ENCODE measurements at places on chromosomes 6 and 20. TPM values are rescaled to one million over a fixed set of nuclear protein-coding genes. Genes with fewer than 3 reads are reported as not detected.

- peak; percentile 67 for DNase-seq
These were observed 46.9 kb upstream of the ENPP5 start for GRCh38 chr6:46217671-46218131.

- DNase-seq: no peak
These were observed 29.7 kb downstream of the VEGFA start for GRCh38 chr6:43799551-43800297.

DNA sequence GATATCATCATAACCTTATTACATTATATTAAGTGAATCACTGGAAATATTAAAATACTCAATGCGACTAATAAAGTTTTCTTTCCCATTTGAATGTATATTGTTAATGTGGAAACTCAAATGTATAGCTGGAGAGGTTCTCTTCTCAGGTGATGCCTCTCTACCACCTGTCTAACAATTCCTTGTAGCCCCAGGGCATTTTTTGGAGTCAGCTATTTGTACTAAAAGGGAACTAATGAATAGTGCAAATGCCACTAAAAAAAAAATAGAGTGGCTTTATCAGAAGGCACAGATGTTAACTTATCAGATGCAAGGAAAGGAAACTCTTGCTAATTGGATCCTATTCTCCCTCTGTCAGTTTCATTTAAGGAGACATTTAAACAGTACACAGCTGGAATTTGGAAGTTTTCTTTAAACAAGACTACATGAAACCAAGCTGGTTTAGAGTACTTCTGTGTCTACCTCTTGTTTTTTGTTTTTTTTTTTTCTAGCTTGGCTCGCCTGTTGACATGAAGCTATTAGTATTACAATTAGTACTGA, 897.0 kb upstream of the SLC35B3 start:
- no peak for DNase-seq

DNA sequence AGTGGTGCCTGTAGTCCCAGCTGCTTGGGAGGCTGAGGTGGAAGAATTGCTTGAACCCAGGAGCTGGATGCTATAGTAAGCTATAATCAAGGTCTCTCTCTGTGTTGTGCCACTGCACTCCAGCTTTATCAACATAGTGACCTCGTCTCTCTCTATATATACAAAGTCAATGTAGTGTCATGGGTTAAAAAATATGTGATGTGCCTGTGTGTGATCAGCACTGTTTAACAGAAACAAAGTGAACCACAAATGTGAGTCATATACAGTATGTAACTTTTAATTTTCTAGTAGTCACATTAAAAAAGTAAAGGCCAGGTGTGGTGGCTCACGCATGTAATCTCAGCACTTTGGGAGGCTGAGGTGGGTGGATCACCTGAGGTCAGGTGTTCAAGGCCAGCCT, 85.3 kb upstream of the RNF24 start:
- no peak for DNase-seq

GRCh38 chr6:110358553-110359160, 508 bp upstream of the METTL24 start:
- DNase-seq: no peak

- no peak for DNase-seq
These were observed 54.8 kb downstream of the RNF182 start for GRCh38 chr6:13979284-13980171.

DNA sequence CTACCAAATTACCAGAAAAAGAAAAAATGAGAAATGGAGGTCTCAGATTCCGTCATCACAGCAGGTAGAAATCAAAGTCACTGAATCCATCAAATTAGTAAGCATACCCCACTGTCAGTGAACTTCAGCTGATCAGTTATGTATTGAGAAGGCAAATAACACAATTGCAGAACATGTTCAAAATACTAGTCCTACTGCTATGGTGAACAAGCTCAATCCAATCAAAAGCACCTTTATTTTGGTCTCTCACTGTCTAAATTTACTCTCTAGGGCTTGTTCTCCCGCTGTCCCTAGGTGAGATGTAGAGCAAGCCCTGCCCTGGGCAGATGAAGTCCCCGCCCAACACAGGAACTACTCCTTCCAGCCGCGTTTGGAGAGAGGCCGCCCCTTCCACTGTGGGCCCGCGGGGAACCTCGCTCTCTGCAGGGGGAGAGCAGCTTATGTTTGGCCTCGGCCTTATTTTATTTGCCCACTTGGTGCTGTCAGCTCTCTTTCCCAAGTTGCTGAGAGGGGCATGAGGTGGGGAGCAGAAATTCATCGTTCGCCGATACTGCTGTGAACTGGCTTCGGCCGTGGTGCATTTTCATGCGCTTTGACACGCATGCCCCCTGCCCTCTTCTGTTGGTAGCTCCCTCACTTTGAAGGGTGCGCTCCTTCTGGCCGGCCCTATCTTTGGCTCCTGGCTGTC, 14.3 kb upstream of the MAP1LC3A start:
- no peak for DNase-seq

- no peak for DNase-seq
These were observed 39.5 kb downstream of the ZDHHC14 start for GRCh38 chr6:157420497-157420896.

The PHACTR3 gene
- total RNA-seq: 2.1 TPM

The BHLHE23 gene
- total RNA-seq: not detected

All from lower leg skin (tissue), 4 donors.